ENCODE measurements at places on chromosomes 4 and X.

- no peak for DNase-seq
Observed at GRCh38 chrX:13418126-13419097, 98.6 kb upstream of the ATXN3L start.

GRCh38 chrX:47523713-47524166 is 37.3 kb upstream of the ARAF start:
- DNase-seq = no peak

DNA sequence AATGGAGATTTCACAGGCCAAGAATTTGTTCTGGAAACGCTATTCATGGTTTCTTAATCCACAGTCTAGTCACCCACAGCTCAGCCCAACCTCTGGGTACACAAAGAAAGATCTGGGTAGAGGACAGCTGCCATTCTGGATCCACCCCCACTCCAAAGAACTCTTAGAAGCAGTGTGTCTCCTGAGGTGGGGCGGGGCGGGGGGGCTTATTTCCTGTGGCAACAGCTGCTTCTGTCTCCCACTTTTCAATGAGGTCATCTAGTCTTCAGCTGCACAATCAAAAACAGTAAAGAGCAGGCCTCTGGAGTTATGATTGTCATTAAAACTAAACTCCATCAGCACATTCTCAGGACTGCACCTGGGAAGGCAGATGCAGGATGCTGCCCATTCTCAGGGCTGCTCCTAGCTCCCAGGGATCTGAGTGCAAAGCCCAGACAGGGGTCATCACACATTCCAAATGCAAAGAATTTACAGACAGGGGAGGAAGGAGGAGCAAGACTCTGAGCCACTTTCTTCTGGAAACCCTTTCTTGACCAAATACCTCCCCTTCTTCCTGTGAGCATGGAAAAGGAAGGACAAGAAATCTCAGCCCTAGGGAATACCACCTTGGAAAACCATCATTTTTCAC is 207.3 kb downstream of the HS6ST2 start:
- no peak for DNase-seq

DNA sequence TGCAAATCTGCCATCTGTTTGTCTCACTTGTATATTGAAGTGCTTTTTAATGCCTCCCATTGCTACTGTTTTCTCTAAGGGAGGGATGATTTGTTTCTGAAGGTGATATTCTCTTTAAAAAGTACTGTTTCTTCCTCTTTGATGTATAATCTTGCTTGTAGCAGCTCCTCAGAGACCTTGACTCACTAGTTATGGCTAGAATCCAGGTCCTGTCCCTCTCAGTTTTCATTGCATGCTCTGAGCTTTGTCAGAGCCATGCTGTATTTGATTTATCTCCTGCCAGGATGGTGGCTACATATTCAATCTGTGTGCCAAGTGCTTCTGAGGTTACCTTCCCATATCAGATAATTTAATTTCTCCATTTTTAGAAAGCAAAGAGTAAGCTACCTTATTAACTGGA is 56.0 kb downstream of the GLUD2 start:
- no peak for DNase-seq

DNA sequence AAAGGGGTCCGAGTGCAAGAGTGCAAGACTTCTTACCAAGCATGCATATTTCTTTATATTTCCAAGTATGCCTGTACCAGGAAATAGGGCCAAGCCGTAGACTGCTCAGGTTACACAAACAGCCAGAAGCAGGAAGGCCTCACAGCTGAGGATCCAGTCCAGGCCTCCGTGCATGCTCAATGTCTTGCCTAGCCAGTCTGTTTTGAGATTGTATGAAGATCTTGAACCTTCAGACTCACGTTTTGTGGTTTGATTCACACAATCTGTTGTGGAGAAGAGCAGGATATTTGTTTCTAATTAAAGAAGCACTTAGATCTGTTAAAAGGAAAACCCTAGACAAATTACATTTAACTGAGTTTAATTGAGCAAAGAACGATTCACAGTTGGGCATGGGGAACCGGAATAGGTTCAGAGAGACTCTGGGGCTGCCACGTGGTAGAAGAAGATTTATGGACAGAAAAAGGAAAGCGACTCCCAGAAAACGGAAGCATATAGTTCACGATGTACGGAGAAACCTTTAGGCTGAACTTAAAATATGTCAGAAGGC is 1.2 kb downstream of the MGST2 start:
- peak; percentile 64 for DNase-seq

- no peak for DNase-seq
Observed at GRCh38 chr4:155973639-155974475, 20.2 kb upstream of the CTSO start.

DNA sequence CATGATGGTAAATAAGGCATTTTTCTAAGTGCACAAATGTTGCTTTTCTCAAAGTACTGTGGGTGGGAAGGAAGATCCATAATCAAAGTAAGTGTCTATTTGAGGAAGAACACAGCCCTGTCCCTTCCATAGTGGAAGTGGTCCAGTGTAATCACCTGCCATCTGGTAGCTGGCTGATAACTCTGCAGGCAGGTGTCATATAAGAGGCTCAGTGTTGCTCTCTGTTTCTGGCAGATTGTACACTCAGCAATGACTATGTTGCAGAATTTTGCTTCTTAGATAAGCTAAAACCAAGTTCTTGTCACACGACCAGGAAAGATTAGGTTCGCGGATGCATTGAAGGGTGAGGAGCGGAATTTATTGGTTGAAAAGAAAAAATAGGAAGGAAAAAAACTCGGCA is 20.9 kb downstream of the SAGE1 start:
- DNase-seq = no peak

DNA sequence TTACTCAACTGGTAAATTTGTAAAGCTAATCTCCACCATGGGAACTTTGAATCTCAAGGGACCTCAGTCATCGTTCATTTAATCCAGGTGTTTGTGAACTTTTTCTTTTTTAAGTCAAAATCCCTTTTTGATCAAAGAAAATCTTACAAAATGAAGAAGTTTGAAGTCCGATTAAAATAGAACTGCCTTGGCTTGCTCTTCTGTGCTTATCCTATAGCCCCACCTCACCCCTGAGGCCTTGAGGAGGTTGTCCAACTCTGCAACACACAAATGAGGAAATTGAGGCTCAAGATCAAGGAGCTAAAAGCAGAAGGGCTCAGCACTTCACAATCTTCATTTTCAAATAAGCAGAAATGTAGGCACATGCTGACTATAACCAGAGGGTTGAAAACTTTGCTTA is 240.3 kb upstream of the SFRP2 start:
- DNase-seq = no peak

- no peak for DNase-seq
Observed at GRCh38 chr4:72302981-72303704, 265.9 kb downstream of the ADAMTS3 start.

- no peak for DNase-seq
Observed at GRCh38 chr4:122377352-122377751, 1.5 kb upstream of the ADAD1 start.

DNA sequence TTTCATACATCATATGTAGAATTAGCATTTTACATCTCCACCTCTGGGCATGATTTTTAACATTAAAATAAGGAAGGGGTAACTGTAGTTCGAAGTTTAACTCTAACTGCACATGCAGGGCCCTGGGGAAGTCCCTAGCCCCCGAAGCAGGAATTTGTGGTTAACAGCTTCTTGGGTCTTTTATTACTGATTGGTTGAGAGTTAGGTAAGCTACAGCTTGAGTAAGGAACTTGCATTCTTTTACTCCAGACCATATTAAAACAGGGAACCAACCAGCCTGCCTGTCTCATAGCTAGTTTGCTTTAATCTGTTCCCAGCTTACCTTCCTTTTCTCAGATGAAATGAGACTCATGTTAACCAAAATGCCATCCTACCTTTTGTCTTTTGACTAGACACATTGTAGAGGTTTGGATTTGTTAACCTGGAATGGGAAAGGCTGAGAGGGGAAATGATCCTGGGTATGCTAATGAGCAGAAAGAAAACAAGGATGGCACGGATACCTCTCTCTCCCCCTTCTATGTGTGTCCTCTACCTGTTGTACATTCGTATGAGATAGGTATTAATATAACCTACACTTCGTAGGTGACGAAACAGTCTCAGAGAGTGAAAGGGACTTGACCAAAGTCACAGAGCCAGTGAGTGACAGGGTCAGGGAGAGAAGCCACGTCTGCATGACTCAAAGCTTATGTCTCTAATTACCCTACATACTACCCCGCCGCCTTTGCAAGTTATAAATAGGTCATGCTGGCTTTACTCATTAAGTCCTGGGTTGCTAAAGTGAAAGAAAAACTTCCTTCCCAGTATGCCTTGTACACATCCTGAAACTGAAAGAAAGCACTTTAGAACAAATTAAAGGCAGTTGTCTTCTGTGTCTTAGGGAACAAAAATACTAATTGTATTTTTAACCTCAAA is 119.5 kb upstream of the AFF2 start:
- DNase-seq = no peak

DNA sequence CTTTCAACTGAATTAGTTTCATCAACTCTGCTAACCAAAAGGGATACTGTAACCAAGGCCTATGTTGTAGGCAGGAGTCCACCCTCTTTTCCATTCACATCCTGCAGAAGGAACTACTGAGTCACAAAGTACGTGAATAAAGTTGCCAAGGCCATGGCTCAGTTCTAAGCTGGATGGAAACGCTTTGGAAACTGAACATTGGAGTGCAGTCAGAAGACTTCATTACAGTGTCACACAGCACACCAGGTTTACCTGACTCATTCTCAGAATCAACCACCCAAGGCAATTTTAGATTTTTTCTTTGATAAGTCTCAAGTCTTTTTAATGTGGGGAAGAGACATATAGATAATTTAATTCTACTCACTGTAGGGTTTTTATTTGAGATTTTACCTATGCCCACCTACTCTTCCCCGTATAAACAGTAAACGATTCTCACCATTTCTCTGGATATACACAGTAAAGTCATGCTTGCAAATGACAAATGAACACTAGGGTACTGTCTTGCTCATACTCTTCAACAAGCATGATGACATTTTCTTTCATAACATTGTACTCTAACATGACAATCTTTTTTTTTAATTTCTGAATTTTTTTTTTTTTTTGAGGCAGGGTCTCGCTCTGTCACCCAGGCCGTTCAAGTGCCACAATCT is 58.9 kb upstream of the RBM47 start:
- DNase-seq = no peak

DNA sequence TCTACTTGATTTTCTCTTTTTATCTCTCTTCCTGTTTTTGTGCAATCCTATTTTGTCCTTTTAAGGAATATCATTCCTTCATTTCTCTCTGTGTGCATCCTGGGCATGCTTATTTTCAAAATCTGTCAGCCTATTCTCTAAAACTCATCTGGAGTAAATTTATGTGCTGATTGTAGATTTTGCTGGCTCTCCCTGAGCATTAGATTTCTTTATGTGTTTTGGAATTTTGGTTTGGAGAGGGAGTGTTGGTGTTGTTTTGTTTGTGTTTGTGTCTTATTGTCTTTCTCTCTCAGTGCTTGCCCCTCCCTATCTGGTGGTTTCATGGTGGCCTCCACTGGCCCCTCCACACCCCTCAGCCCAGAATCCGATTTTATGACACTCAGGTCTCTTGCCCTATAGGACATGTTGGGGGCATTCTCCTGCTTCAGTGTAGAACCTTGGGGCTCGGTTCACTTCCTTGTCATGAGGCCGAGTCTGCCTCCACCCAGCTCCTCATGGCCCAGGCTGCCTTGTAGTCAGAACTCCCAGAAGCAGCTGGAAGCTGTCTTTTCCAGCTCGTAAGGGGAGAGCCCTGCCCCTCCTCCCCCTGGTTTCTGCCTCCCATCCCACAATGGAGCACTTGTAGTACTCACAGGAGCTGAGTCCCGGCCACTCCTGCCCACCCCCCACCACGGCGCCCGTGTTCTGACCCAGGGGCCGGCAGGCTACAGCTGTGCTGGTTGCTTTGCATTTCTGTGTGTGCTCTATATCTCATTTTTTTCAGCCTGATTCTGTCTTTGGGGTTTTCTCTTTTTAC is 24.5 kb upstream of the PJA1 start:
- DNase-seq = no peak

DNA sequence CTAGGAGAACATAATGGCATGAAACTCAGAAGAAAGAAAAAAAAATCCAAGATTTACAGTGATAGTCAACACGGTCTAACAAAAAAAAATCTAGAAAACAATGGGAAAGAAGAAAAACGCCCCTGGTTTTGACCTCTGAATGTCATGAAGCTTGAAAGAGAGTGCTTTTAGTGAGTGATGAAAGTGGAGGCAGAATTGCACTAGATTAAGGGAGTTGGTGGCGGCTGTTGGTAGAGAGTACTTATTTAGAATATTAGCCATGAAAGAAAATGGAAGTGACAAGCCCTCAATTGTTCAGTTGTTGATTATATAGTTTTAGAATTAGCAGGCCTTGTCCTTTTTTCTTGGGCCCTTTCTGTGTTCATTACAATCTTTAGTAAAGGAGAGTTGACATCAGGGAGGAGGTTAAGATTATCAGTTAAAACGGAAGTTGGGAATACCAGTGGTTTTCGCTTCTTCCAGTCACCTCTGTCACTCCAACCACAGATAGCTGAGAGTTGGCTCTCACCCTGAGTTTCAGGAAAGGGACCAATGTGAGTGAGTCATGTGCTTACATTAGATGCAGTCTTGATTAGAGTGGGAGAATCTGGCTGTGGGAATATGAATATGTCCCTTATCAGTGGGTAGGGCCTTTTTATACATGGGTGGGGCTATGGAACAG is 29.7 kb downstream of the EREG start:
- DNase-seq = no peak

GRCh38 chrX:40168480-40169011 is 70.8 kb upstream of the BCOR start:
- DNase-seq = peak; percentile 56

DNA sequence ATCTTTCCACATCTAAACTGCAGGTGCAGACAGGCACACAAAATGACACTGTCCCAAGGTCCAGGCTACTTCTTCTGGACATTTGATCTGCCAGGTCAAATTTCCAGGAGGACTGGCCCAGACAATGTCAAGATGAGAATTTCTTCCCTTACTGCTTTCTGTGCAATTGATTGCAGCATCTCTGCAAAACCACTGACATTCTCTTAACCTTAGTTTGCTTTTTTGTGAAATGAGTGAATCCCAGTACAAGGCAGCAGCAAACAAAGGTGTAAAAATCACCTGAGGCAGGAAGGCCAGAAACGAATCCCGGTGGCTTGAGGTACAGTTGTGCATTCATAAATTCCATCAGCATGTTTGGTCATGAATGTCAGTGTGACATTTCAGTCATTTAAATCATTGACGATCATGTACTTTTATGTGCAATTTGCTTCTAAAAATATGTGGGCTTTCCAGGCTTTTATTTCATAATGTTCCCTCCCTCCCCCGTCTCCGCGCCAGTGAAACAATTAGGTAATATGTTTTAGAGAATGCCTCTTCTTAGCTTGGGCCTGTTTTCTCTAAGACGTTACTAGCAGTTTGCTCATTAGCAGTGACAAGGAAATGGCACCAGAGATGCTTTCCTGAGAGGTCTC is 39.1 kb downstream of the NHS start:
- no peak for DNase-seq
